ENCODE measurements at places on chromosomes 11 and 22.

DNA sequence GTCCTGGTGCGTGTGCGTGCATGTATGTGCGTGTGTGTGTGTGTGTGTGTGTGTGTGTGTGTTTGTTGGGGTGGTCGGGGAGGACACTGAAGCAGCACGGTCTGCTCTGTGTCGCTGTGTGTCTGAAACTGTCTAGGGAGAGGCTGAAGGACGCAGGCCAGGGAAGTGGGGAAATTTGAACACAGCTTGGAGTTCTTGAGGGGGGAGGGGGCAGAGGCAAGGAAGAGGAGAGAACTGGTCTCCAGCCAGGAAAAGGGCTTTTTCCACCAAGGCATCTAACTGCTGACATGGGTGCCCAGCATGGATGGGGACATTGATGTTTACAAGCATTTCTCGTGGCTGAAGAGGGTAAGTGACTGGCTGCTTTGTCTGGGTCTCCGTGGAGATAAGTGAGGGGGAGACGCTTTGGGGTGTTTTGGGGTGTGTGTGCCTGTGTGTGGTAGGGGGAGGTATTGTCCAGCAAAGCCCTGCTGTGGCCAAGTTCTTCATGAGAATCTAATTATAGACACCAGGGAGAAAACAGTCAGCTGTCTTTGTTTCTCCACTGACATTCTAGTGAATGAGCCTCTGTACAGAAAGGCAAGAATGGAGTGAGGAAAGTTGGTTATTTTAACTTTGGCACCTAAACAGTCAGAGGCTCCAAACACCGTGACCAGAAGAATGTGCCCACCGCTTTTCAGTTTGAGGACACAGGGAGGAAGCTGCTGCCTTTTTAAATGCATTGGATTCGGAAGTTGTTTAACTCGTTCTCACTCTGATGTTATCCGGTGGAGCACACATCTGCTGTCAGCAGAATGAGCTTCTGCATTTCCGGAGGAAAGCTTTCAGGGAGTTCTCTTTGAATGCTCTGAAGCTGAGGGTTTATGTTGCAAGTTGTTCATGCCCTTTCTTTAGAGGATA is 63.7 kb downstream of the PPFIBP2 start:
- DNase-seq: peak; percentile 73

DNA sequence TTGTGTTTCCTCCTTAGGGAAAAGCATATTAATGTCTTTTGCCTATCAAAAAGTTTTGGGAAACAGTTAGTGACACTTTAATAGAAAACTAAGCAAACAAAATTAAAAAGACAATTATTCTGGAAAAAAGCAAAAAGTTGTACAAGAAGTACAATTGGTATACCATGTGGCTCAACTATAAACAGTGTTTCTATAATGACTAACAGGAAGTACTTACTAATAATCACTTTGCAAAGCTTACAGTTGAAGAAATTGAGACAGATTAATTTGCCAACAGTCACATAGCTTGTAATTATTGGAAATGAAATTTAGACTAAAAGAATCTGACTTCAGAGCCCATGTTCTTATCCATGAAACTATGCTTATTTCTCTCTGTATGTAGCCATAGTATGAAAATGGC is 24.7 kb downstream of the PPME1 start:
- peak; percentile 5 for DNase-seq

DNA sequence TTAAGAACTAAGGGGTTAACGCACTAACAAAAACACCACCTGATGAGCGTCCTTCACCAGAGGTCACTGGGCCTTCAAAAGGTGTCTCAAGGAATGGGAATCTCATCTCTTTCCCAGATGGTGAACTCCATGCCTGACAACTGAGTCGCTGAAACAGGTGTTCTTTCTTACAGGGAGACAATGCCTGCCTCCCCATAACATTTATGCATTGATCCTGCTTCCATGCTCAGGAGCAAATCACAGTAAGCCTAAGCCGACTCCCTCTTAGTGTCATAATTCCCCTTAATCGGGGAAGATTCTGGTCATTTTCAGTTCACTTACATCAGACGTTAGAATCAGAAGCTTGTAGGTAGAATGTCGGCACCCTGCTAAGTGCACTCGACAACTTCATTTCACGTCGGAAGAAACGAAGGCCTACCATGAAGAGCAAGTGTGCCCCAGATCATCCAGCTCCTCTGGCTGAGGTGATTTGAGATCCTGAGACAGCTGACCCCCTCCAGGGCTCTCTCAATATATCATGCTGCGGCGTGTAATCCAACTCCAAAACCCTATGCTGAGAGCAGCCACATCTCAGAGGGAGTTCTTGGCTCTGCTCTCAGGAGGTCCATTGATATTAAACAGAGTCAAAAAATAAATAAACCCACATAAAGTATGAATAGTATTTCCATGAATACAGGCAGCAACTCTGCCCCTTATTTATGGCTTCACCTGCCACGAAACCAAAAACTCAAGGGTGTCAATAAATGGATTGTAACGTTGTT is 163.1 kb downstream of the LARGE1 start:
- peak; percentile 39 for DNase-seq

DNA sequence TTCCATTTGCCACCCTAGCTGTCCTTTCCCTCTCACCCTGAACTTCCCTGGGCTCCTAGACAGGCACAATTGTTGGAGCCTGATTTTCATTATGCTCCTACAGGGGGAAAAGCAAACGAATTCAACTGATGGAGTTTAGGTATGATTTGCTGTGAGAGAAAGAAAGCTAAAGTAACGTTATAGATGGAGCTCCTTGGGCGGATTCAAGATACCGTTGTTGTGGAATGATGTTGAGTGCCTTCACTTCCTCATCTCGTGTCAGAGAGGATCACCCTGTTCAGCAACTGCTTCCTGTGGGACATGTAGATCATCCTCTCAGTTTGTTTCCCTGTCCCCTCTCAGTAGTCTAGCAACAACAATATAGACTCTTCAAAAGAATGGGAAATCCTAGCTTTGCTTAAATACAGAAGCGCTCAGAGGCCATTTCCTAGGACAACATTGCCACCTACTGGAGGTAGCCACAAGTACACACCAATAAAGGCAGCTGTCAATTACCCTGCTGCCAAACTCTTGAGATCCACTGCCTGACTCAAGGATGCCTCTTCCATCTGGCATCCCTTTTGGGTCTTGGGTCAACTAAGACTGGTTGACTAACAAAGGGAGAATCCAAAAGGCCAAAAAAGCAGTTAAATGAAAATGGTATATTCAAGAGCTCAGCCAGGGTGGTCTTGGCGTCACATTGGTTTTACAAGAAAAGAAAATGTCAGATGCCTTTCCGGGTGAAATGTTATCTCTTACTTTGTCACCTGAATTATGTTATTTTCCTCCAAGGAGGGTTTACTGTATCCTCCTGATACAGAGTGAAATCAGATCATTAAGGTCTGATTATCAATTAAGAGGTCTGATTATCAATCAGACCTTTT is 13.5 kb upstream of the DTX4 start:
- DNase-seq: peak; percentile 84

GRCh38 chr11:26985943-26986342 is 8.0 kb upstream of the FIBIN start:
- DNase-seq: no peak

DNA sequence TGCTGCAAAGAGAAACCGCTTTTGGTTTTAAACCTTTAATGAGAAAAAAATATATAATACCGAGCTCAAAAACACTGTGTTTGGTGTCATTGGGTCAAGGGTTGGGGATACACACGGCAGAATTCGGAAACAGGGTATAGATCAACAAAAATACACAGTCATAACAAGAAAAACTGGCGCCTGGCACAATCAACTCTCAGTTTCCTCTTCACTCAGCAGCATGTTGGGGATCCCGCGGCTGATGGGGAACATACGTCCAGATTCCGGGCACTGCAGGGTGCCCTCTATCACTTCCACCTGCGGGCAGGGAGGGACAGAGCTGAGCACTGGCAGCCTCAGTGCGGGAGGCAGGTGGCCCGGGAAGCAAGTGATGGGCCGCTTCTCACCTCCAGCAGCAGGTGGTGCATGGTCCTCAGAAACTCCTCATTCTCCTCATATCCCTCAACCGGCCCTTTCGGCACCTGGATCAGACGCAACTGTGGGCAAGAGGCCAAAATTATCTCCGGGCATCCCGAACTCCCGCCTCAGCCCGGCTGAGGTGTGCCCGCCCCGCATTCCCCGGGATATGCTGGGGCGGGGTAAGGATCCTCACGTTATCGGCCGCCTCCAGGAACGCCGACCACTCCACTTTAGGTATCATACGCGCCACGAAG is 561 bp downstream of the TRMT112 start:
- DNase-seq: peak; percentile 26

GRCh38 chr11:45900916-45901617 is 6.0 kb downstream of the FREY1 start:
- DNase-seq: no peak

DNA sequence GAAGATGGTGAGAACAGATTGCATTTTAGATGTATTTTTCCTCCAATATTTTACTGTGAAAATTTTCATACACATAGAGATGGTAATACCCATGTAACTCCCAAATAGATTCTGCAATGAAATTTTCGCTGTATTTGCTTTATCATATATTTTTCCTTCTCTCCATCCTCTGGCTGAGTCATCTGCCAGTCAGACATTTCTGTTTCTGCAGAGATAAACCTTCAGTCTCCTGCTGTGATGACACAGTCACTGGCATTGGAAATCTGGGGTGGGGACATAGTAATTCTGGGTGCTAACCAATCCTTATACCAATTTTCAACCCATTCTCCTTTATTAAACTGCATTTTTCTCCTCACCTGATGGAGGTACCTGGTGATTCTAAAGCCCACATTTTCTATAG is 33.7 kb downstream of the SVIP start:
- peak; percentile 28 for DNase-seq

DNA sequence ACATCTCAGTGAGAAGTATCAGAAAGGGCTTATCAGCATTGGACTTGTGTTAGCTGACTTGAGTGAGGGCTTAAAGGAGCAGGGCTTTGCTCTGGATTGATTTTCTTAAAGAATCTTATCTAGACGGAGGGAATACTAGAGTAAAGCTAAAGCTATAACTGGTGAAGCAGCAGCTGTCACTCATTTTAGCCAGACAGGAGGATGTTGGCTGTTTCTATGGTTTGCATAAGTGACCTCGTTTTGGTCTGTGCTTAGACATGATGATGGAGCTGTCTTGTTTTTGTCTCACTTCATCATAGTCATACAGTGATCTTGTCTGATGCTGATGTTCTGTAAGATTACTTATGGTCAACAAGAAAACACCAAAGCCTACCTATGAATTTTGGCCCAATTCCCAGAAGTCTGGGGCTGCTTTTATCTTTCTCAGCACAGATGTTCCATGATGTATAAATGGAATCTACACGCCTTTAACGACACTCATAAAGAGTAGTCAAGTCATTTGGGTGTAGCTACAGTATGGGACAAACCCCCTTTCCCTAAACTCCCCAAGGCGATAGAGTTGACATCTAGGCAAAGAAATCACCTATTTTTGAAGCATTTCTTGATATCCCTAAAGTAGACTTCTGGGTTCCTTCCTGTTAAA is 77.5 kb upstream of the UCP3 start:
- peak; percentile 63 for DNase-seq

DNA sequence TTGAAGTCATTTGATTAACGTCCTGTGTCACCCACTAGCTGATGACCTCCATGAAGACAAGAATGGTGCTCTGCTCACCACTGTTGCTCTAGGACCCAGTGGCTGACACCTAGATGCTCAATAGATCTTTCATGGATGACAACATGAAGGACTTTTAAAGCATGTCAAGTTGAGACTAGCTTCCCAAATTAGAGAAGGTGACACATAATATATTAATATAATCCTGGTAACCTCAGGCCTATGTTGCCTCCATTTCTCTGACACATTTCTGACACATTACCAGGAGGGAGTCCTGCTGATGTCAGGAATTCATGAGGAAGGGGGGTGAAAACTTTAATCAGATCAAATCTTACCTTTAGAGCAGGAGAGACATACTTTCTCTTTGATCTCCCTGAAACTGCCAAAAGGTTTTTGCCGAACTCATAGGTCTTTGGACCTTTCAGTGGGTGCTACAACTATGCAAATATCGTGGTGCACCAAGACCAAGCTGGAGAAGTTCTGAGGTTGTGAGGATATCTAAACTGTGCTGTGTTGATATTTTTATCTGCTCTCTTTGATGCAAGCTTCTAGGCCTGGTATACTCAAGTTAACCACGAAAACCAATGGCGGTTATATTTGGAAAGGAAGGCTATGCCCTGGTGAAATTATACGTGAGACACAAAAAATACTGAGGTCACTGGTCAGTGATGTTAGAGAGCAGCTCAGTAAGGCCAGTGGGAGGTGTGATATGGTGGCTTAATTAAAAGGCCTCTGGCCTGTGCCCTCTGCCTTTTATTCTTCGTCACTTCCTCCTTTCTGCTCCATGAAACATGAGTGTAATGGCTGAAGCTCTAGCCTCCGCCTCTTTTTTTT is 13.2 kb upstream of the AMPD3 start:
- no peak for DNase-seq

DNA sequence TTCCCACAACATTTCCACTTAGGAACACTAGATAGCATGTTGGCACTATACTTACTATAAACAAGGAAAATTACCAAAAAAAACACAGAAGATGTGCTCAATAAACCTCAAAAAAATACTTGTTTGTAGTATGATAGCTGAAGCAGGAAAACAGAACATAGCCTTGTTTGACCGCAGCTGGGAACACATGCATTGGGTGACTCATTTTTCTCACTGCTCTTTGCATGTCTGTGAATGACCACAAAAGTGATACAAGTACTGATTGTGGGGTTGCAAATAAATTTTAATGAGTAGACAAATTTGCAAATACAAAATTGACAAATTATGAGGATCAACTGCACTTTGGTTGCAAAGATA is 22.8 kb upstream of the GUCY1A2 start:
- peak; percentile 94 for DNase-seq

GRCh38 chr11:82873919-82874333 is 26.3 kb downstream of the PRCP start:
- DNase-seq: no peak

DNA sequence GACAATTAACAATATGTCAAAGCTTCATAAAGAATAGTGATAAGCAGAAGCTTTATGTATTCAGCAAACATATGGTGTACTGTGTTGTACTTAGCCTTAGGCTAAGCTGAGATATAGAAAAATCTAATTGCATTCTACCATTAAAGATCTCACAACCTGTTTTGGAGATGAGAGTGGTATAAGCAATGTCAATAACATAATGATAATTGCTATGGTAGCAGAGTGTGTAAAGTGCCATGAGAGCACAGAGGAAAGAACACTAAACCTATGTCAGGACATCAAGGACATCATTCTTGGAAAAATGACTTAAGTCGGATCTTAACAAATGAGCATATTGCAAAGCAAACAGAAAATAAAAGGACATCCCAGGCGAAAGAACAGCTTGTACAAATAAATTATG is 28.6 kb upstream of the ANGPTL5 start:
- DNase-seq: no peak

DNA sequence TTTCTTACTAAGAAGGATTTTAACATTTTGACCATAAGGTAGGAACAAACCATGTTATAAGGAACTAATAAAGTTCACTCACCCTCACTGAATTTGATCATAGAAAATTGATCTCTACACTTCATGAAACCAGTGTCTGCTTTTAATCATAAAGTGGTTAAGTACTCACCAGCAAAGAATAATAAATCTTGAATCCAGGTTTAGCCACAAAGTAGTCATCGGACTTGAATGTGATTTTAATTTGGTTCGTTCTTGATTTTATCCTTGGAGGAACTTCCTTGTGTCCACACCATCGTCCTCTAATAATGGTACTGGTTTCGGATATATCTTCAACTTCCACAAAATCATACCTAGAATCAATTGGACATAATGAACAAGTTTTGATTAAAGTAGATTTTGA is 40.5 kb upstream of the DDI1 start:
- no peak for DNase-seq
